ENCODE measurements at places on chromosomes 4 and X. TPM values are rescaled to one million over a fixed set of nuclear protein-coding genes. Genes with fewer than 3 reads are reported as not detected.

The DCAF8L2 gene
- not detected for total RNA-seq

The HAUS7 gene
- total RNA-seq: 12.7 TPM

The HAUS3 gene
- 9.0 TPM for total RNA-seq

The NUDT10 gene
- 0.85 TPM for total RNA-seq

The FGF13 gene
- total RNA-seq: under 0.01 TPM

The MND1 gene
- 10.2 TPM for total RNA-seq

The COX7B2 gene
- total RNA-seq: not detected

The GASK1B gene
- total RNA-seq: 81.7 TPM

The SLC16A2 gene
- total RNA-seq: 7.3 TPM

The CT47C1 gene
- total RNA-seq: not detected

The MAGEA12 gene
- total RNA-seq: not detected

The CXCL5 gene
- total RNA-seq: 2.7 TPM

The MFAP3L gene
- 19.4 TPM for total RNA-seq

The MOSPD2 gene
- 10.9 TPM for total RNA-seq

The PNMA6F gene
- not detected for total RNA-seq

The NLGN3 gene
- total RNA-seq: under 0.01 TPM

The CCKAR gene
- total RNA-seq: under 0.01 TPM

The ITIH6 gene
- total RNA-seq: not detected

The NPFFR2 gene
- not detected for total RNA-seq

The MTHFD2L gene
- total RNA-seq: 45.1 TPM

The GYG2 gene
- 2.7 TPM for total RNA-seq

The SPATA18 gene
- total RNA-seq: 17.2 TPM

The FRG2 gene
- not detected for total RNA-seq

The ANAPC4 gene
- total RNA-seq: 20.9 TPM

The SPACA5 gene
- total RNA-seq: not detected

The ZC4H2 gene
- 3.7 TPM for total RNA-seq

The NUDT9 gene
- total RNA-seq: 16.9 TPM

The GPR82 gene
- not detected for total RNA-seq

The NXF3 gene
- total RNA-seq: under 0.01 TPM

The DUSP9 gene
- total RNA-seq: under 0.01 TPM

The SULT1B1 gene
- total RNA-seq: 7.7 TPM

The DHX15 gene
- 131 TPM for total RNA-seq

The HGFAC gene
- not detected for total RNA-seq

The EFHC2 gene
- 0.28 TPM for total RNA-seq

The TRIML1 gene
- not detected for total RNA-seq

The PDE6B gene
- not detected for total RNA-seq

The SLC10A4 gene
- 0.28 TPM for total RNA-seq

The ADH4 gene
- 0.28 TPM for total RNA-seq

The MAGEA1 gene
- not detected for total RNA-seq

The RAP1GDS1 gene
- total RNA-seq: 60.3 TPM

The G6PD gene
- total RNA-seq: 62.9 TPM

The LUZP4 gene
- not detected for total RNA-seq

The HS3ST1 gene
- 0.56 TPM for total RNA-seq

The NEXMIF gene
- under 0.01 TPM for total RNA-seq

The RNF128 gene
- 1.2 TPM for total RNA-seq

The UGT2B17 gene
- total RNA-seq: not detected

The AADAT gene
- total RNA-seq: 2.0 TPM

The NPY2R gene
- not detected for total RNA-seq

The HOPX gene
- total RNA-seq: 0.19 TPM

The DAPP1 gene
- not detected for total RNA-seq

All from regular cardiac myocyte (primary cell).